RCC 7860 (cell line): ENCODE measurements at places on chromosomes 1 and 21.
A peak's percentile ranks its signal among the peaks of the same experiment; 100 is the strongest.

DNA sequence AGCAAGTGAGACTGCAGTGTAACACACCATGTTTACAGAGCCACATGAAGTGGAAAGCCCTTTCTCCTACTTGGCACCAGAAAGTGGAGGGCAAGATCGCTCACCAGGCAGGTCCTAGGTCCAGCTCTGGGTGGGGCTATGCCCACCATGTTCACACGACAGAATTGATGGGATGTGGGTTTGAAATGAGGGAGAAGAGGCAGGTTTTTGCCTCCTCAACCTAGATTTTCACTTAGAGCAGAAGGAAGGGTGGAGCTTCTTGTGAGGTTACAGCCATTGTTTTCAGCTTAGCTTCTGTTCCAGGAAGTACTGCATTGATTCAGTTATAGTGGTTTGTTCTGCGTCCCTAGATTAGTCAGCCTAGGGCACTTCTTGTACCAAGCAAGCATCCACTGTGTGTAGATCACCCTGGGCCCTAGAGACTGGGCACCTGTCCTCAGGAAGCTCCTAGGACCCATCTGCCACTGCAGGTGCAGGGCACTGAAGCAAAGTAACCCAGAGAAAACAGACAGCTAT lies 2.3 kb downstream of the CD53 start:
- DNase-seq = no peak

GRCh38 chr1:232538224-232538942 lies 91.5 kb downstream of the SIPA1L2 start:
- DNase-seq = peak; percentile 98

GRCh38 chr1:192342842-192343241 lies 26.1 kb downstream of the RGS21 start:
- no peak for DNase-seq

DNA sequence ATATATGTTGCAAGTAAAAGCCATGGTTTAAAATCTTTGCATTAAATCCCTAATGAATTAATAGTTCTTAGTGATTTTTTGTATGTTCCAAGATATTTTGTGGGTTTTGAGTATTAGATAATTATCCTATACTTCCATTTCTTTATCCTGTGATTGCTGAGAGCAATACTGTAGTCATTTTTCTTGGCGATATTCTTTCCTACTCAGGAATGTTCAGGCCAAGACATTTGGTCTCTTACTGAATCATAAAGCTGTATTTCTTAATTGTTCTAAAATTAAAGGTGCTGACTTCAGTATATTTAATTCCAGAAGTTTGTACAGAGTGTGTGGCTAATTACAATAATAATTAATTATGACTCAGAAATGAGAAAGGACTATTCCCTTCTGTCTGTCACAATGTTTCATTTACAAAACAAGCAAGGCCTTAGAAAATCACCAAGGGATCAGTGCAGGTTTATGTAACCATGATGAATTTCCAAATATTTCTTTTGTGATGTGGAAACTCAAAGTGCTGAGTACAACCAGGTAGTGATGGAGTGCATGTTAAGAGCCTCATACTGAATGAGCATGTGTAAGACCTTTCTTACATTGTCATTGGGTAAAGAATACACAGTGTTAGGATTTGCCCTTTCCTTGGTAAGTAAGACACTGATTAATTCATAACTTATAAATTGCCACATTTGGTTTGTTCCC lies 161.2 kb downstream of the HMCN1 start:
- no peak for DNase-seq

- DNase-seq = peak; percentile 77
These were observed 128.2 kb downstream of the TBX19 start for GRCh38 chr1:168408884-168409283.

GRCh38 chr1:46735708-46736324 lies 16.9 kb upstream of the EFCAB14 start:
- DNase-seq = peak; percentile 28
